ENCODE measurements at places on chromosomes 4 and X.
A peak's percentile ranks its signal among the peaks of the same experiment; 100 is the strongest.

DNA sequence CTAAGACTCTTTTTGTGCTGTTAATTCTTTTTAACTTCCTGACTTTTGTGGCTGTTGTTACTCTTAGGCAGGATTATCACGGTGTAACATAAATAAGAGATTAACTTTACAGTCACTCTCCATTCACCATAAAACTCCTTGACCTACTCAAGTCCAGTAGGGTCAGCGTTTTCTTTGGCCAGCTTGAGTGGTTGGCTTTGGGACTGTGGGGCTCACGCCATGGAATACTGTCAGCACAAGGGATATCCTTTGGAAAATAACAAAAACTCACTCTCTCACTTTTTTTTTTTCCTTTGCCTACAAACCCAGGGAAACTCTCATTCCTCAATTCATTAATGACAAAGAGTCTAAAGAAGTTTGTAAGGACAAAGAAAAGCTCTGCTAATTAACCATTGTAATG, 89.4 kb upstream of the TLL1 start:
- no peak for DNase-seq

DNA sequence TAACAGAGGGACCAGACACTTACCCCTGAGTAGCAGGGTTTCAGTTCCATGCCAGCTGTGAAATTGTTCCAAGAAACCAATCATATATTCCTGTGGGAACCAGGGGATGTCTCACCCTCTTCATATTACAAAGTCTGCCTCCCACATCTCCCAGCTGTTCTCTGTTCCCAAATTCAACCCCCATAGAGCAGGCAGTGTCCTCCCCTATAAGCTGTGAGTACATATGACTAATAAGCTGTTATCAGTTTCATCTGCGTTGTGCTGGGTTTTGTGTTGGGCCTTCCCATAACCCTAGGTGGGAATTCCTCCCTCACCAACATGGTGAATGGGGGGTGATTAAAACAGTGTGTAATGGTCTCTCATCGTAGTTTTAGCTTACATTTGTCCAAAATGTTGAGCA, 41.0 kb downstream of the CEP44 start:
- DNase-seq, result no peak

DNA sequence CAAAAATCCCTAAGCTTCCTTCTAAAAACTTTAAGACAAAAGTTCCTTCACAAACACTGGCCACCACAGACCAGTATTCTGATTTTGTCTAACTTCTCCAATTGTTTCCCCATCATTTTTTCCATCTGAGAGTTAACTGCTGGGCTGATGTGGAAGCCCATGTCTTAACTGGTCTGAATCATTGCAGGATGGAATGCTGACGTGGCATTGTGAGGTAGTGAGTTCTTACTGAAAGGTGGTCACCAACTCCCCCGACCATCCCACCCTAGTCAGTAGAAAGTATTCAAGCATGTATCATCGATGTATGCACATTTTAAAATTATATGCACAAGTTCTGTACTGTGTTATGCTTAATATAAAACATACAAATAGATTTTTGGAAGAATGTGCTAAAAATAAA, 99.1 kb upstream of the SMIM10 start:
- no peak for DNase-seq

DNA sequence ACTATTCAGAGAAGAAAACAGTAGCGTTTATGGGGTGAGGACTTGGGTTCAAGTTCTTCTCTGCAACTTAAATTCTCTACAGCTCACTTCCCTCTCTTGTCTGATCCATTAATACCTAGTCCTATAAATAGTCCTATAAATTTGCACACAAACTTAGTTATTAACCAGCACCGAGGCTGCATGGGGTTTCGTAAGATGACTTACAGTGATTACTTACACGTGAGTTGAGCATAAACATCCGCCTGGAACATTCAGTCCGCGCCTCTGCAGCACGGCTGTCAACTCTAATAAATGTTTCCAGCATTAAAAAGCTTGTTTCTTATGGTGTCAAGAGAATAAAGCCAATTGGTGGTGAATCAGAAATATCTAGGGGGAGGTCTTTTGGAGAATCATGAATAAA, 103.0 kb upstream of the ENPP6 start:
- no peak for DNase-seq

GRCh38 chrX:109312757-109313156, 169.1 kb downstream of the GUCY2F start:
- DNase-seq, result no peak

- DNase-seq, result no peak
Observed at GRCh38 chr4:153440475-153440874, 25.7 kb upstream of the TMEM131L start.

DNA sequence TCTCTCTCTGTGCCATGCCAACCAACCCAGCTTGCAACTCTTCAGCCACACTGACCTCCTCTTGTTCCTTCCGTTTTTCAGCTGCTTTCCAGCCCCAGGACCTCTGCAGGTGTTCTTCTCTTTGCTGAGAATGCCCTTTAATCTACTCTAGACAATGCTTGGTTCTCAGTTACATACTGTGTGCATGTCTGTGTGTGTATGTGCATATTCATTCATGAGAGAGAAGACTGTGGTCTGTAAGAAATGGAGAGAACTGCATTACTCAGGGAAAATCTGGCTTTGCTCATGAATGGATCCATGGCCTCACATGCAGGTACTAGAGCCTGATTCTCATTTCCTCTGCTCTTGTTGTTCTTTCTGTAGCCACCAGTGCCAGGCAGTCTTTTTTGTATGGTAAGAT, 636.9 kb upstream of the TENM3 start:
- DNase-seq, result no peak

GRCh38 chr4:73341454-73341853, 62.6 kb upstream of the ALB start:
- DNase-seq, result peak; percentile 53

GRCh38 chr4:58590722-58591121, 1480.5 kb upstream of the IGFBP7 start:
- DNase-seq, result no peak

- DNase-seq, result no peak
Observed at GRCh38 chr4:137376312-137376711, 156.0 kb downstream of the PCDH18 start.

DNA sequence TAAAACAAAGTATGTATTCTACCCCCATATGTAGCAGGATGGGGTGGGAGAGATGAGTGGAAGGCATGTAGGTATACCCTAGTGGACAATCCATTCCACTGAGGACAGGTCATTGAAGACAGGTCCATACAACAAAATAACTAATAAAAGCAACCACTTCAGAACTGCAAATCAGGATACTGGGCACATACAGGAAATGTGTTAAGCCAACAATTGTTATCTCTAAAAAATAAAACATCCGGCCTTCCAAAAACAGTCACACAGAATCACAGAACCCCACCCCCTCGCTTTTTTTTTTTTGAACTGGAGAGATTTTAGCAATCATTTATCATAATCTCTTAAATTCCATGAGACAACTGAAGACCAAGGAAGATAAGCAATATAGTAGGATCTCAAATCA, 112.9 kb downstream of the FRYL start:
- DNase-seq, result no peak

DNA sequence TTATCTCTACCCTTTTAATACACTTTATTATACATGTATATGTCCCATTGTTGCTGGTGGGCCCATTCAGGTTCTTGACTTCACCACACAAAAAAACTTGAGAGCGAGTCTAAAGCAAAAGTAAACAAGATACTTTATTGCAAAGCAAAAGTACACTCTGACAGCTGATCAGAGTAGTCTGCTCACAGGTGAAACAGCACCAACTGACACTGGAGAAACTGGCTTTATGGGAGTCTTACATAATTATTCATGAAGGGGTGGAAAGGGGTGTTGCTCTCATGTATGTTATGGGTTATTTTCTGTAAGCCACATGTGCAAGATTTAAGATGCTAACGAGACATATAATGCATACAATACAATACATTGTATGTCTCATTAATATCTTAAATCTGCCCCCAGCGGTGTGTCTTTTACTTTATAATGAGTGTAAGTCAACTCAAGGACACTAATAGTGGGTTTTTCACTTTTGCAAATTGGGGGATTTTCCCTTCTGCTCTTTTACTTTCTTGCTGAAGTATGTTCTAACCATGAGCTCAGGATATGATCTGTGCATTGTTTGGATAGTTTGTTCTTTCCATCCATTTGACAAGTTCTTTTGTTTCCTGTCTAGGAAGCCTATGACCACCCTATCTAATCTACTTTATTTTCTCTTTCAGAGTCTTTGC, 256.1 kb upstream of the ITM2A start:
- no peak for DNase-seq

- DNase-seq, result peak; percentile 53
Observed at GRCh38 chr4:88008122-88008742, 797 bp downstream of the PKD2 start.

DNA sequence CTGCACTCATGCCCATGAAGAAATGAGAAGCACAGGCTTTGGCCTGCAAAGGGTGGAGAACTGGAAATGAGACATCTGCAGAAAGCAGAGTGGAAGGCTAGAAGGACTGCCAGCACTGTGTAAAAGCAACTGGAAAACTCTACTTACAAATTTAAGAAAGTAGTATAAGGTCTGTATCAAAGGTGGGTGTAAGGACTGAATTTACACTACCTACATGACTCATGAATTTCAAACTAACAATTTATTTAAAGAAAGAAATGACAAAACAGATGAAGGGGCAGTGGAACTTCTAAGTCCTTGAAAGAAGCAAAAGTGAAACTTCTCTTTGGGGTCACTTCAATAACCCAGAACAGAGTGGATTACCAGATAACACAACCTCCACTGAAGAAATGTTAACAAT, 71.2 kb downstream of the SLC10A7 start:
- no peak for DNase-seq

DNA sequence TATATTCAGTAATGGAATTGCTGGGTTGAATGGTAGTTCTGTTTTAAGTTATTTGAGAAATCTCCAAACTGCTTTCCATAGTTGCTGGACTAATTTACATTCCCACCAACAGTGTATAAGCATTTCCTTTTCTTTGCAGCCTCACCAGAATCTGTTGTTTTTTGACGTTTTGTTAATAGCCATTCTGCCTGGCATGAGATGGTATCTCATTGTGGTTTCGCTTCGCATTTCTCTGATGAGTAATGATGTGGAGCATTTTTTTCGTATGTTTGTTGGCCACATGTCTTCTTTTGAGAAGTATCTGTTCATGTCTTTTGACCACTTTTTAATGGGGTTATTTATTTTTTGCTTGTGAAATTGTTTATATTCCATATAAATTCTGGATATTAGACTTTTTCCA, 13.6 kb upstream of the MAGED4B start:
- no peak for DNase-seq

DNA sequence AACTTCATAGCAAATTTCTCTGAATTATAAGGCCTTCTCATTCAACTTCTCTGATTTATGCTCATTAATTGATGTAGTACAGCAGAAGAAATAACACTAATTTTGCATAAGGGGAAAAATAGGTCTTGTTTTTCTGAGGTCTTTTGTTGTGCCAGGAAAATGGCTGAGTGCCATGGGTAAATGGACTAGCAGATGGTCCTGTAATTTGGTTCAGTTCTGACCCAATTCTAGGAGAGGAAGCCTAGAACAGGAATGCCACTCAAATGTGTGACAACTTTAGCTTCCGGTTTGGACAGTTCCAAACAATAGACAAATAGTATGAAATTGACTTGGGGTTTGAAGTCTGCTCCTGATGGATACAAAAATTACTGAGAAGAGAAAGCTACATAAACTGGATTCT, 6.2 kb downstream of the RAB9B start:
- no peak for DNase-seq

GRCh38 chr4:184058026-184058425, 152.9 kb downstream of the STOX2 start:
- no peak for DNase-seq

DNA sequence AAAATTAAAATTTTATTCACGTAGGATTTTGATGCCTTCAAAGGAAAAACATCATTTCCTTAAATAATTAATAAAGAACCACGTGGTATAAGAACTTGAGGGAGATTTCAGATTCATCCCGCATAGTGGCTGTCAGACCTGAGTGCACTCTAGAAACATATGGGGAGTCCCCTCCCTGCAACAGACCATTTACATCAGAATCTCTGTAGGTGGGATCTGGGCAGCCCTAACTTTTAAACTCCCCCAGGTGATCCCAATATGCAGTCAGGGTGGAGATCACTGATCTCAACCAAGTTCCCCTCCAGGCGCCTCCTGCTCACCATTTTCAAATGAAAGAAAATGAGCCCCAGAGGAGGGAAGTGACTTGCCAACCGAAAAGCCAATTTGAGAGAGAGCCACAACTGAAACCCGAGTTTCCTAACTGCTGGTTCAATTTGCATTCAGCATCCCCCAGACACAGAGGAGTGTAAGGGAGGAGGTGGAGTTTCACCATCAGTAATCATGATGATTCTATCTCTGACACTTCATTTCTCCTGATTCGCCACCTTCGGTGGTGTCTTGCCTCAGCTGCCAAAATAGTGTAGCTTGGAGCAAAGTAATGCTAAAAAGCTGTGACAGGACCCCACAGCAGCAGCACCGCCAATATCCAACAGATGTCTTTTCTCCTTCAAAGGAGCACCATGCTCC, 11.4 kb downstream of the RNF150 start:
- DNase-seq, result no peak

DNA sequence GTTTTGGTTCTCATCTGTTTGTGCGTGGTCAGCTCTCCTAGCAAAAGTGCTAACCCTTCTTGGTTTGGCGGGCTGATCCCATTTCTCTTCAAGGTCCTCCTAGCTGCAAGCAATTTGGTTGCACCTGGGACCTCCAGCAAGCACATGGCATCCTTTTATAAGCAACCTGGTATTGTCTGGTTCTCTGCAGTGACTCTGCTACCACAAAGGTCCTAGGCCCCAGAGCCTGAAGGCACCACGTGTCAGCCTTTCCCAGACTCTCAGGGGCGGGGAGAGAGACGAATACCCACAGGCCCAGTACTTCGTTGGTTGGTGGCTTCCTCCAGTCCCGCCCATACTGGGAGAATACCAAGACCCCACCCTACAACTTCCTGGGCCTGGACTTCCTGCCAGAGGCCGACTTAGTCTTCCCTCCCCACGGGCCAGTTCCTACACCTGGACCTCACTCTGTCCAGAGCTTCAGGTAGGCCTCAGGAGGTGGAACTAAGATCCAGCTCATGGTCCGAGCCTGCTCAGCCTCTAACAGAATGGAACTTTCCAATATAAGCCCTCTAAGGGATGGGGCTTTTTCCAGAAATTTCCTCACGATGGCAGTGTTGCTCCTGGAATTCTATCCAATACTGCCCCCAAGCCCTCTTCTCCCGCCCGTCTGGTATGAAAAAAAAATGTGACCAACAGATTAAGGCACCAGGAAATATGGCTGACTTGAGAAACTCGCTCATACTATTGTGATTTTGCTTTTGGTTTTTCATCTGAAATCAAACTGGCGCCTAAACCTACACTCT, 192.5 kb upstream of the STK26 start:
- peak; percentile 70 for DNase-seq

DNA sequence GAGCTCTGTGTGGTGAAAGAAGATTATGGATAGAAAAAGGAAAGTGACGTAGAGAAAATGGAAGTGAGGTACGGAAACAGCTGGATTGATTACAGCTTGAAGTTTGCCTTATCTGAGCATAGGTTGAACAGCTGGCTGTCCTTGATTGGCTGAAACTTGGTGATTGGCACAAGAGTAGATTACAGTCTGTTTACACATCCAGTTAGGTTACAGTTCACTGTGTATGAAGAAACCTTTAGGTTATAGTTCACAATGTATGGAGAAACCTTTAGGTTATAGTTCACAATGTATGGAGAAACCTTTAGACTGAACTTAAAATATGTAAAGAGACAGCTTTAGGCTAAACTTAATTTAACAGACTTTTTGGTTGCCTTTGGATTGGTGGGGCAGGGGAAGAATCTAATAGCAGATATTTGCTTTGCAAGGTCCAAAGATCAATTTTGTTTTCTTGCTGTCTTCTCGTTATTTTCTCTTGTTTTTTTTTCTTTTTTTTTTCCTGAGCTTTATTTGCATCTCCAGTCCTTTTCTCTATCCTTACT, 15.6 kb upstream of the ART3 start:
- DNase-seq, result no peak

GRCh38 chr4:97910005-97910404, 233.3 kb downstream of the STPG2 start:
- DNase-seq, result no peak

Data from hippocampal formation (tissue), 2 donors.